ENCODE measurements at places on chromosomes 5 and 9. TPM values are rescaled to one million over a fixed set of nuclear protein-coding genes. Genes with fewer than 3 reads are reported as not detected.

Gene CYLC2
- total RNA-seq: not detected

Gene RETREG1
- 64.4 TPM for total RNA-seq

Gene ASB6
- total RNA-seq: 18.2 TPM

Gene FOXD4L3
- 0.23 TPM for total RNA-seq

Gene PCDHA9
- total RNA-seq: 11.3 TPM

Gene OR1Q1
- total RNA-seq: not detected

Gene LCN15
- total RNA-seq: not detected

Gene FGF18
- total RNA-seq: 0.69 TPM

Gene PCDHB3
- total RNA-seq: 13.6 TPM

Gene PDCD1LG2
- 0.23 TPM for total RNA-seq

Gene ARHGEF37
- 3.0 TPM for total RNA-seq

Gene ARHGEF39
- total RNA-seq: 0.46 TPM

Gene ORM2
- not detected for total RNA-seq

Gene TAF11L5
- total RNA-seq: not detected

Gene PTGDS
- 93.2 TPM for total RNA-seq

Gene N4BP3
- 12.5 TPM for total RNA-seq

Gene MOB3B
- 9.0 TPM for total RNA-seq

Gene ASPN
- 2.3 TPM for total RNA-seq

Gene LHX3
- not detected for total RNA-seq

Measured in diencephalon (tissue), 1 donor.